ENCODE measurements at places on chromosomes 3 and 15. TPM values are rescaled to one million over a fixed set of nuclear protein-coding genes. Genes with fewer than 3 reads are reported as not detected.

DNA sequence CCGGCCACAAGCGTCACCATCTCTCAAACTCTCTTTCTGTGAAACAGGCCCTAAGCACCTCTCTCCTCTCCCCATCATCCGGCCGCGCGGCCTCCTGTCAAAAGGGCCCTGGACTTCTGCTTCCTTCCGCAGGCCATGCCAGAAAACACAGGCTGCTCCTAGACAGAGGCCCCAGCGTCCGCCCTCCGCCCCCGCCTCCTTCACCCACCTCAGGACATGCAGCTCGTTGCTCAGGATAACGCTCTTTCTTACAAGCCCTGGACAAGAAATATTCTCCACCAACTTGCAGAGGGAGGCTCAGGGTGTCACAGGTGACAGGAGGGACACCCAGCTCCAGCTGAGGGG lies 212.0 kb downstream of the XXYLT1 start:
- H3K4me3 ChIP-seq, result no peak overlapping the region
- no peak for DNase-seq
- no peaks in the 10 kb centered on the region for H3K36me3 ChIP-seq
- H3K27me3 ChIP-seq, result no peaks in the 10 kb centered on the region
- no peaks in the 10 kb centered on the region for H3K4me1 ChIP-seq
- H3K27ac ChIP-seq, result no peak overlapping the region

DNA sequence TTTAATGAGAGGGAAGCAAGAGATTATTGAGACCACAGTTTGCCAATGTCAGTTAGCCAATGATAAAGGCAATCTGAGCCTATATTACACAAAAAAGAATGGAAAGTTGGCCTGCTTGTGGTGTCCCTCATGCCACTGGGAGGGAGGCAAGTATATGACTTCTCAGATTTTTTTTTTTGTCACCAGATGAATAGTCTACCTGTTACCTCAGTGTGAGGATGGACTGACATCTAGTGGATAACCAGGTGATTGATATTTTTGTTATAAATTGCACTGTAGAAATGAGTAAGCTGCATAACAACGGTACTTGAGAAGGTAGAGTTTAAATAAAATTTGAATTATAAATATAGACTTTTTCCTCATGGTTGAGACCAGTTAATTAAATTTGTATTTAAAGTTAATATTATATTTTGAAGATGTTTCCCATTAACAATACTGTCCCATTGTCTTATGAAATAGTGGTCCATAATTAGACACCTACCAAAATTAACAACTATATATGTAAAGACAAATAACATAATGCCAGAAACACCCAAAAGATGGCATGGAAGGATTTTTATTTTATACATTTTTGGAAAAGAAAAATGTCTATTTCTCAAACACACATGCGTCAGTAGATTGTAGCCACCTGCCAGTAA lies 237.8 kb upstream of the GADL1 start:
- H3K4me1 ChIP-seq, result no peaks in the 10 kb centered on the region
- no peaks in the 10 kb centered on the region for H3K27me3 ChIP-seq
- H3K27ac ChIP-seq, result no peak overlapping the region
- DNase-seq, result no peak
- H3K4me3 ChIP-seq, result no peak overlapping the region
- no peaks in the 10 kb centered on the region for H3K36me3 ChIP-seq

GRCh38 chr15:101156509-101157159 lies 95.2 kb downstream of the CHSY1 start:
- H3K4me3 ChIP-seq, result no peak overlapping the region
- DNase-seq, result no peak
- H3K36me3 ChIP-seq, result no peaks in the 10 kb centered on the region

DNA sequence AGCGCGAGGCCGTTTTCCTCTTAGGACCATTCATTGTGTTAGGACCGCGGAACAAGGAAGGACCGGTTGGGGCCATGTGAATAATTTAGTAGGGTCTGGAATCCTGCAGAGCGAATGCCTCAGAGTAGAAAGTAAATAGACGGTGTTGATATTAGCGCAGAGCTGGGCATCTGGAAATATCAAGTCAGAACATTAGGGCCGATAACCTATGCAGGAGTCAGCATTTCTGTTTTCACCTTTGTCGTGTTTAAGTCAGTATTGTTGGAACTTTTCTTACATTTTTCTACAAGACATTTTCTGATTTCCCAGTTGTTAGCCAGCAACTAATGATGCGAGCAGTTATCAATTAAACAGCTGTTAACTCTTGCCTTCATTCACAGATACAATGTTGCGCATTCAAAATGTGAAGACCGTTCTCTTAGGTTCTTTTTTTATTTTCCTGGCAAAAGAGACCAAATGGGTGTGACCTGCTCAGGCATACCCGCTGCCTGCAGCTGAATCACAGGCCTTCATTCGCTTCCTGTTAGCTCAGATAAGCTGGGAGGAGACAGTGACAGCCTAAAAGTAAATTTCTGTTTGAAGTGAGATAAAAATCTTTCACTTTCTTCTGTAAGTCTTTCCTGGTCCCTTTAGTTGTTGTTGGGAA lies 966 bp upstream of the PKM start:
- peak overlapping the region; percentile 98 for H3K4me3 ChIP-seq
- no peaks in the 10 kb centered on the region for H3K27me3 ChIP-seq

The LRRC31 gene
- not detected for total RNA-seq

Data from activated CD4-positive, alpha-beta T cell treated with anti-CD3 and anti-CD28 coated beads for 36 hours (primary cell).